GM23248 (cell line): ENCODE measurements at places on chromosomes 5 and 9. TPM values are rescaled to one million over a fixed set of nuclear protein-coding genes. Genes with fewer than 3 reads are reported as not detected.

The PPP3R2 gene
- total RNA-seq: not detected in 2 replicates

DNA sequence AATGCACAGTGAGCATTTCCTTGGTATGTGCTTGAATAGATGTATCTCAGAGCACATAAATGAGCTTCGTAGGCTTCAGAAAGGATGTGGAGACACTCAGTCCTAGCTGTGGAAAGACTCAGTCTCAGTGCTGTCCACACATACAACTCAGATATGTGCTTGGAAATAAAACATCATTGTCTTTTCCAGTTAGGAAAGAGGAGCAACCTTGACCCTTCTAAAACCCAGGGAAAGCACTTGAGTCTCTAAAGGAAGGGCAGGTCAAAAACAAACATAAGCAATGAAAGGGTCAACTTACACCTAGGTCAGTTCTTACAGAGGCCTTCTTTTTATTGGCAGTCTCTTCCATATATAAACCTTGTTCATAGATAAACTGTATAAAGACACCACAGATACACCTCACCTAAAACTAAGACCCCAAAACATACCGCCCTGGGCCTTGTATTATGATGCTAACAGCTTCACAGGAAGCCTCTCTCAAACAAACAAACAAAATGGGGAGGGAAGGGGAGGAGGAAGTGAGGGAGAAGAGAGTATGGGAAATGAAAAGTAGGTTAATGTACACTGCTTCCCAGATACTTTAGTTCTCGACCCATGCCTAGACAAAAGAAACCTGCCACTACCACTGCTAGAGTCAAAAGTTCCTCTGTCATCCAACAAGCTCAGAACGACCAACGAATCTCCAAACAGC, 114.4 kb downstream of the UBAP2 start:
- H3K27ac ChIP-seq: no peak overlapping the region
- H3K27me3 ChIP-seq: no peaks in the 10 kb centered on the region
- H3K4me1 ChIP-seq: no peaks in the 10 kb centered on the region
- H3K36me3 ChIP-seq: peaks cover 35% of the 10 kb centered on the region
- H3K4me3 ChIP-seq: no peak overlapping the region

- H3K4me3 ChIP-seq: no peak overlapping the region
- H3K27ac ChIP-seq: no peak overlapping the region
- peaks cover 14% of the 10 kb centered on the region for H3K4me1 ChIP-seq
- H3K27me3 ChIP-seq: no peaks in the 10 kb centered on the region
- DNase-seq: no peak
Observed at GRCh38 chr9:71355884-71356283, 234.5 kb upstream of the TRPM3 start.

- no peaks in the 10 kb centered on the region for H3K36me3 ChIP-seq
- no peaks in the 10 kb centered on the region for H3K27me3 ChIP-seq
- no peak for DNase-seq
- H3K27ac ChIP-seq: no peak overlapping the region
Observed at GRCh38 chr5:72463449-72464052, 43.7 kb downstream of the ZNF366 start.

DNA sequence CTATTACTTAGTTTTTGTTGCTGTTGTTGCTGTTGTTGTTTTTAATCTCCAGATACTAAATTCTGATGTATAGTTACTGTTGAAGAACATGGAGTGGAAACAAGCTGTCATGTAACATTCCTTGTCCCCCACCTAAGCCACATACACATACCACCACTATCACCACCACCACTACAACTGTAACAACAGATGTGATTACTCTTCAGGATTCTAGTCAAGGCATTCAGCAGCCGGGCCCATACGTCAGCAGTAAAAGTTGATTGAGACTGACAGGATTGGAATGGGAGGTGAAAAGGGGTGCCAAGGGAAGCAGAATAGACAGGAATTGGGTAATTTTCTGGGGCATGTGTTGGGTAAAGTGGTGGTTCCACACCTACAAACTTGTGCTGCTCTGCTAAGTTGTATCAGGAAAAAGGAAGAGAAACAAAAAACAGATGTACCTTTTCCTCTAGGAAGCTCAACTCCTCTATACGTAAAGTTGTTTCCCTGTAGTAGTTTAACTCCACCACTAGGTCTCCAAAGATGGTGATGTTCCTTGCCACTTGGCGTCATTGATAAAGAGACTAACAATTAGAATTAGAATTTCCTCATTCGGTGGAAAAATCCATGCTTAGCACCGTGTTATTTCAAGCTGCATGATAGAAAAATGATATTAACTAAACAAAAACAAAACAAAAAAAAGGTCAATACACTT, 138.6 kb downstream of the ARRDC3 start:
- H3K4me1 ChIP-seq: no peaks in the 10 kb centered on the region
- DNase-seq: no peak
- no peak overlapping the region for H3K27ac ChIP-seq

- DNase-seq: no peak
- no peak overlapping the region for H3K4me3 ChIP-seq
- no peaks in the 10 kb centered on the region for H3K4me1 ChIP-seq
Observed at GRCh38 chr5:42306287-42306686, 117.0 kb upstream of the GHR start.

DNA sequence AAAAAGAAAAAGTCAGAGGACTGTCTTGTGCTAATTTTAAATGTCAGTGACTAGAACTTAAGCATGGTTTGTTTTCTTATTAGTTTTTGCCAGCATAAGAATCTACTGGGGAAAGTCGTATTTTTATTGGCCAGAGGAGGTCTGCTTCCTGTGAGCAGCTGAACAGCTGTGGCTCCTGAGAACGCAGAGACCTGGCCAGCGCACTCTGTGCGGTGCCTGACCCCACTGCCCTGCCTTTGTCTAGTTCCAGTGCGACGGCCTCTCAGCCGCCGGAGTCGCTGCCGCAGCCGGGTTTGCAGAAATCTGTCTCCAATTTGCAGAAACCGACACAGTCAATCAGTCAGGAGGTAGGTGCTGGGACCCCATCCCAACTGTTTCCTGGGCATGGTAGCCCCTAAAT, 42.5 kb downstream of the PRRC2B start:
- peaks cover 22% of the 10 kb centered on the region for H3K4me1 ChIP-seq
- no peak overlapping the region for H3K4me3 ChIP-seq
- no peak overlapping the region for H3K27ac ChIP-seq
- DNase-seq: no peak
